ENCODE measurements at places on chromosomes 2 and 18.

DNA sequence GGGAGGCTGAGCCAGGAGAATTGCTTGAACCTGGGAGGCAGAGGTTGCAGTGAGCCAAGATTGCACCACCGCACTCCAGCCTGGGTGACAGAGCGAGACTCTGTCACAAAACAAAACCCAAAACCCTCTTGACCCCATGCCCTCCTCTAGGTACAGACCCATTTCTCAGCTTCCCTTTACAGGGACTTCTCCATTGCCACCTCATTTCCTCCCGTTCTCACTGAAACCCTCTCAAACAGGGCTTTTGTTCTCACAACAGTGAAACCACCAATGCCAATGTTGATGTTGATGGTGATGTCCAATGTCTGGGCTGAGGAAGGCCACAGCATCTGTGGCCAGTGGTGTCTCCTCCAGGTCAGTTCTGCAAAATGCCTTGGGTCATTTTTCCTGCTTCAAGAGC lies 69.0 kb upstream of the ZCCHC2 start:
- DNase-seq, result no peak

DNA sequence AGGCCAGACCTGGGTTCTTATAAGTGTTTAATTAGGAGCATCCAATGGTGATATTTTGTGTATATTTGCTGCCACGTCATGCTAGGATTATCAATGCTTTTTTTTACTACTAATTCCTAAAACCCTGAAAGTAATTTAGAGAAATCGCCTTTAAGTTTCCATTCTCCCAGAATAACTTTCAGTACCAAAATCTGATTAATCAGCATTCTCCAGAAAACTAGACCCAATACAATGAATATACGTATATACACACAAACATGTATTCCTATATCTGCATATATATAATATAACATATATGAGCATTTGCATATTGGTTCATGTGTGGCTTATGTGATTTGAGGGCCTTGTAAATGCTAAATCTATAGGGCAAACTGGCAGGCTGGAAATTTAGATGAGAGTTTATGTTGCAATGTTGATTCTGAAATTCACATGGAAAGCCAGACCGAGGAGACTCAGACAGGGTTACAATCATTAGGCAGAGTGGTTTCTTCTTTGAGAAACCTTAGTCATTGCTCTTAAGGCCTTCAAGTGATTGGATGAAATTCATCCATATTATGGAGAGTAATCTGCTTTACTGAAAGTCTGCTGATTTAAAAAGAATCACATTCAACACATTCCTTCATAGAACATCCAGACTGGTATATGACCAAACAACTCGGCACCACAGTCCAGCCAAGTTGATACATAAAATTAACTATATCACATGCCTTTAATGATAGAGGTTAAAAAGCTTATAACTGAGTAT lies 65.9 kb upstream of the RGPD4 start:
- no peak for DNase-seq

GRCh38 chr2:239020541-239021041 lies 172.7 kb downstream of the TWIST2 start:
- no peak for DNase-seq

DNA sequence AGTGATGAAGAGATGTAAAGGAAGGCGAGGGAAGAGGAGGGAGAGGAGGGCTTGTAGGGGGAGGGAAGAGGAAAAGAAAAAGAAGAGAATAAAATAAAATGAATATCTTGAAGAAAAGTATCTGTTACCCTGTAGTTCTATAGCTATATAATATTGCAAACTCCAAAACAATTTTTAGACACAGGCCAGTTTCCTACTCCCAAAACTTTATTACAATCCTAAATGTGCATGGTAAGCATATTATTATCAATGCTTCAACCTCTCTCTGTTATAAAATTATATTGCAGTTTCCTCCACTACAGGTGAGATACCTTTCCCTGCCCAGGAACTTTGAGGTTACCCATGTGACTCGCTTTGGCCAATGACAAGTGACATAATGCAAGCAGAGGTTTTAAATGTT lies 1351.6 kb upstream of the NRXN1 start:
- no peak for DNase-seq

GRCh38 chr2:27206346-27206745 lies 5.5 kb upstream of the ATRAID start:
- DNase-seq, result no peak

DNA sequence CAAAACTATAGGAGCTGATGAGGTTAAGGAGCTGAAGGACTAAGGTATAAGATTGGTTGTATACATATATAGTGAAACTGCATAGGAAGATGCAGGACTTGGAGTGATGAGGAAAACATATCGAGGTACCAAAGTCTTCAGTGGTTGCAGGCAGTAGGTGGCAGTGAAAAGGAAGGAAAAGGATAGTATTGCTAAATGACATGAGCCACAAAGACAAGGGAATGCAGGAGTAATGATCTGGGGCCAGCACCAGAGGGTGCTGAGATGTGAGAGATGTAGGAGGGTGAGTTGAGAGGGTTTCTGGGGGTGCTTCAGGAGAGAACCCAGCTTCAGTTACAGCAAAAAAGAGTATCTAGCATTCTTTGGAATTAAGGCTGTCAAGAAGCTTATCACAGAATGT lies 172.2 kb upstream of the MYO3B start:
- no peak for DNase-seq

DNA sequence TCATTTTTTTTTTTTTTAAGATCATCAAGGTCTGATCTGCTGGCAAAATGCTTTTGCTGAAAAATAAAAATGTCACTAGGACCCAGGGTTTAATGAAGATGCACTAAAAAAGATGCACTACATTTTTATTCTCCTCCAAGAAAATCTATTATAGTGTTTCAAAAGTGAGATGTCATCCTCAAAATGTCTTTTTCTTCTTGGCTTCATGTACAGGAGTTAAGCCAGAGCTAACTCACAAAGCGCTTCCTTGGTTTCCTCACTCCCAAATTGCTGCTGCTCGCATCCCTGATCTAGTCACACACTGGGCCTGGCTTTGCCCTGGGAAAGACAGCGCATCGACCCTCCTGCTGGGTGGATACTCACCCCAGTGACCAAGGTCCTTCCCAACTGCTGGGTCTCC lies 113.4 kb upstream of the CCDC68 start:
- no peak for DNase-seq

DNA sequence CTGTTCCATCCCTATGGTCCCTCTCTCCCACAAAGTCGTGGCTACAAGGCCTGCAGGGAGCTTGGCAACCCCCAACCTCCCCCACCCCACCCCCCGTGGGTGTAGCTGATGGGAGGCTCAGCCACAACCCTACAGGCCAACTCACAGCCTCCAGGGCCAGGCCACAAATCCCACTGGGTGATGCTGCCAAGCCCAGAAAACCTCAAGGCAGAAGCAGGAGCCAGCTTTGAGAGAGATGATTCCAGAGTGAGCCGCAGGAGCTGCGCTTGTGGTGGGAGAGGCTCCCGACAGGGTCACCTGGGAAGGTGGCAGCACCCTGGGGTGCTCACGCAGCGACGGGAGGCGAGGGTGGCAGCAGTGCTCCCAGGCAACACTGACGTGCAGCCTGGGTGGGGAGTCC lies 44.8 kb downstream of the ADCY3 start:
- DNase-seq, result no peak
